ENCODE measurements at places on chromosomes 2 and 18.
A peak's percentile ranks its signal among the peaks of the same experiment; 100 is the strongest.

DNA sequence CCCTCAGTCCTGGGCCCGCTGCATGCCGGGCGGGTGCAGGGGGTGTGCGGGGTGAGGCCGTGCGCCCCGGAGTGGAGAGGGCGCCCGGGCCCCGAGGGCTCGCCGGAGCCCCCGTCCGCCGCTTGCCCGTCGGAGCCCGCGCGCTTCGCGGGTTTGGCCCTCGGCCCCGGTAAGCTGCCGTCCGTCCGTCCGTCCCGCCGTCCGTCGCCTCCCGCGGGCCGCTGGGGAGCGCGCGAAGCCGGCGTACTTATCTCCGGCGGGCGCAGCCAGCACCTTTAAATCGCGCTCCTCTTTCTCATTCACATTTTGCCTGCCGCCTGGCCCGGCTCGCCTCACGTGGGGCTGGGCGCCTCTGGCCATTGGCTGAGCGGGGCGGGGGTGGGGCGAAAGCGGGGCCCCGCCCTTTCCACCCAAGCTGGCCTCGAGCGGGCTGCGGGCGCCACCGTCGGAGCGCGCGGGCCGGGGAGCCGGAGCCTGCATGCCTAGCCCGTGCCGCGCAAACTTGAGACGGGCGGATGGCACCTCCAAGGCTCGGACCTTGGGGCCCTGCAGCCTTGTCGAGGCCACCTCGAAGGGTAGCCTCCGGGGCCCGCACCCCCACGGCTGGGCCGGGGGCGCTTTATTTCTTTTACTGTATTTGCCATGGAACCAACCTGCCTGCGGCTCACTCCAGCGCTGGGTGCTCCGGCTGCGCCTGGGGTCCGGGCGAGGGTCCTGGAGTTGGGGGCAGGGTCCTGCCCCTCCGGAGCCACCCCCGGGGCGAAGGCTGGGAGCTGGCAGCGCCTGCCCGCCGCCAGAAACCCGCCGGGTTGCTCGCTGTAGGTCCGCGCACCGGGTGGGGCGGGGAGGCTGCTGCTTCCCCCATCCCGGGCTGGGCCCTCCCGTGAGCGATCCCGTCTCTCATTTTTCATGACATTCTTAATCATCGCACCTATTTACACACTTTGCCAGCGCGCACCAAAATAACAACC, at the start of gene GBX2:
GBX2 (minus strand) TSS at position 277 of the 971 bp plus-strand sequence. CDS start 415 bp downstream, outside the sequence.
- peak; percentile 53 for DNase-seq

DNA sequence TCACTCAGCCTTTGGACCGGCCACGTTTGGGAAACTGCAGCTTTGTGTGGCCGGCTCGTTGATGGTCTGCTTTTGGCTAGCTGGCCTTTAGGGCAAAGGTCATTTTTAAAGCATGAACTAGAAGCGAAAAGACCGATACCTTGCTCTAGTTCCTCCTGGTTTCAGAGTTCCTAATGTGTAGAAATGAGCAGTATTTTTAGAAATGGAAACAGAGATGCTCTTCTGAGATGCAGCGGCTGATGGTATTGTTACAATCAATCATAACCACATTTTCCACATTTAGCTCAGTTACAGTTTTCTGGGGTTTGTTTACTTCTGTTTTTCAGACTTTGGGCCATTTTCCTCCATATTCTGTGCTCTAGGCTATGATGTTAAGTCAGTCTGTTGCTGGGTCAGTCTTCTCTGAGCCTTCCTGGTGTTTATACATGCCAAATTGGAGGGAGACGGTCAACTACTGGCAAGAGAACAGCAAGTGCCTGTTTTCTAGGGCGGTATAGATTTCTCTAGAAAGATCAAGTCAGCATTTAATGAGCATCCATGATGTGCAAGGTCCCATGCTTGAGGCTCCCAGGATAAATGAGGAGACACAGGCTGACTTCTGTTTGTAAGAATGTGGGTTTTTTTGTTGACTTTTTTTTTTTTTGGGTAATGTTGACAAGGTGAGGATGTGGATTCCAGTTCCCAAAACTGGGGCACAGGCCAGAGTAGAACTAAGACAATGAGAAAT, 28.0 kb downstream of the RNF144A start:
- no peak for DNase-seq

- no peak for DNase-seq
Observed at GRCh38 chr2:215447056-215447455, 11.2 kb upstream of the FN1 start.

- DNase-seq, result peak; percentile 20
Observed at GRCh38 chr2:73700131-73700611, 37.0 kb downstream of the TPRKB start.

DNA sequence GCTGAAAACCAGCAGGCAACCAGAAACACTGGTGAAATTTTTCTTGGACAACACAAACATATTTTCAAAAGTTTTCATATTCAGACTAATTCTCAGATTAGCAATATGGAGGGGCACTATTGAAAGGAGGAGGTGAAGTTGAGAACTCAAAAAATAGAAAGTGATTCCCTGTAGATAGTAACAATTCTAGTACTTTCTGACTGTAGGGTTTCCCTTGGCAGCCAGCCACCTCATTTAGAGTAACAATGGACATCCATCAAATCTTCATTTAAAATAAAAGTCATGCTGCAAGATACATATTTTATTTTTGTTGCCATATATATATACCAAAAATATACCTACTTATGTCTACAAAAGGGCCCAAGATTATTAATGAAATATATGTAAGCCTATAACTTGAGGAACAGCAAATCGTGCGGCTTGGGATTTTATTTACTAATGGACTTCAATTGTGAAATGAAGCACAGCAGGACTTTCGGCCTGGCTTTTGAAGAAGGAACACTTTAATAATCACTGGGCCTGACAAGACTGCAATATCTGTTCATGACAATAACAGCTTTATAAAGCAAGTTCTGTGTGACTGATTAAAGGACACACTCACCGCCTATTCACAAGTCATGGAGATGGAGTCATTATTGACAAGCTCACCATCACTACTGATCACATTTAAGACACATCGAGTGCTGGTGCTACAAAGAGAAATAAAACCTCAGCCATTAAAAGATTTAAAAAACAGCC, 6.8 kb upstream of the NR4A2 start:
- peak; percentile 46 for DNase-seq

DNA sequence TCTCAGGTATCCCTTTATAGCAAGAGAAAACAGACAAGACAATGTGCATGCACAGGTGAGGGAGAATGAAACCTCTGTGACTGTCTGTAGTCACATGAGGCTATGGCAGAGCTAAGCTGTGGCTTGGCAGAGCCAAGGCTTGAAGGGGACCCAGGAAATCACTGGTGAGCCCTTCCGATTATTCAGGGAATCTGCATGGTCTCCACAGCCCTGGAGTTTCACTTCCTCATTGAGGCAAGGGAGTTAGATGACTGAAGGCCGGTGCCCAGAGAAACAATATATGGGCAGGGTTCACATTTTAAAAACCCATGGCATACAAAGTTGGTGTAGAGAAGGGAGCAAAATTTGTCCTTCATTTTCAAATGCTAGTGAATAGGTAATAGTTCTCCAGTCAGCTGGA, 144.4 kb upstream of the REV1 start:
- no peak for DNase-seq

- peak; percentile 74 for DNase-seq
Observed at GRCh38 chr18:9913151-9913525, 678 bp upstream of the VAPA start.

- DNase-seq, result no peak
Observed at GRCh38 chr2:71789556-71790204, 336.3 kb downstream of the DYSF start.

DNA sequence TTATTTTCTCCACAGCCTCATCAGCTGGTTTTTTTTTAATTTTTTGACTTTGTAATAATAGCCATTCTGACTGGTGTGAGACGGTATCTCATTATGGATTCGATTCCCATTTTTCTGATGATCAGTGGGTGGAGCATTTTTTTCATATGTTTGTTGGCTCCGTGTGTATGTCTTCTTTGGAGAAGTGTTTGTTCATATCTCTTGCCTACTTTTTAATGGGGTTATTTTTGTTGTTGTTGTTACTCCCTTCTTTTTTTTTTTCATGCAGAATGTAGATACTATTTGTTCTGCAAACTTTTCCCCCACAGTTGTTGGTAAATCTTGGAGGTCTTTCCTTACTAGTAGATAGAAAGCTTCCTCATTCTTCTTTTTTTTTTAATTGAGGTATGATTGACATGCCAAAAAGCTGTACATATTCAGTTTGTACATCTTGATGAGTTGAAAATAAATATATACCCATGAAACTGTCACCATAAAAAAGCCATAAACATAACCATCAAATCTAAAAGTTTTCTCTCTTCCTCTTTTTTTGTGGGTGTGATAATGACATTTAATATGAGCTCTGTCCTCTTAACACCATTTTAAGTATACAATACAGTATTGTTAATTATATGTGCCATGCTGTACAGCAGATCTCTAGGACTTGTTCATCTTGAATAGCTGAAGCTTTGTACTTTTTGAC, 21.8 kb upstream of the NT5DC4 start:
- DNase-seq, result no peak

DNA sequence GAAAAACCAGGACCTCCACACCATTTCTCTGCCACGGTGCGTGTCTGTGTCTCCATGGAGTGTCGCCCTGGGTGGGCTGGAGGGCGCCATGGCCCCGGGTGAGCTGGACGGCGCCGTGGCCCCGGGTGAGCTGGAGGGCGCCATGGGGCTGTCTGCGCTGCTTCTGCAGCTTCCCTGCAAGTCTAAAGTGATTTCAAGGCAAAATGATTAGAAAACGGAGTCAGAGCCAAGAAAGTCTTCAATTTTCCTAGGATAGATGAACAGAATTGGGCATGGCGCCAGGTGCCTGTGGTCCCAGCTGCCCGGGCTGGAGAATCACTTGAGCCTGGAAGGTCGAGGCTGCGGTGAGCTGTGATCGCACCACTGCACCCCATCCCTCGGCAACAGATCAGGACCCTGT, 27.7 kb upstream of the NFATC1 start:
- DNase-seq, result no peak

- DNase-seq, result no peak
Observed at GRCh38 chr2:23828986-23829385, 97.9 kb downstream of the ATAD2B start.

DNA sequence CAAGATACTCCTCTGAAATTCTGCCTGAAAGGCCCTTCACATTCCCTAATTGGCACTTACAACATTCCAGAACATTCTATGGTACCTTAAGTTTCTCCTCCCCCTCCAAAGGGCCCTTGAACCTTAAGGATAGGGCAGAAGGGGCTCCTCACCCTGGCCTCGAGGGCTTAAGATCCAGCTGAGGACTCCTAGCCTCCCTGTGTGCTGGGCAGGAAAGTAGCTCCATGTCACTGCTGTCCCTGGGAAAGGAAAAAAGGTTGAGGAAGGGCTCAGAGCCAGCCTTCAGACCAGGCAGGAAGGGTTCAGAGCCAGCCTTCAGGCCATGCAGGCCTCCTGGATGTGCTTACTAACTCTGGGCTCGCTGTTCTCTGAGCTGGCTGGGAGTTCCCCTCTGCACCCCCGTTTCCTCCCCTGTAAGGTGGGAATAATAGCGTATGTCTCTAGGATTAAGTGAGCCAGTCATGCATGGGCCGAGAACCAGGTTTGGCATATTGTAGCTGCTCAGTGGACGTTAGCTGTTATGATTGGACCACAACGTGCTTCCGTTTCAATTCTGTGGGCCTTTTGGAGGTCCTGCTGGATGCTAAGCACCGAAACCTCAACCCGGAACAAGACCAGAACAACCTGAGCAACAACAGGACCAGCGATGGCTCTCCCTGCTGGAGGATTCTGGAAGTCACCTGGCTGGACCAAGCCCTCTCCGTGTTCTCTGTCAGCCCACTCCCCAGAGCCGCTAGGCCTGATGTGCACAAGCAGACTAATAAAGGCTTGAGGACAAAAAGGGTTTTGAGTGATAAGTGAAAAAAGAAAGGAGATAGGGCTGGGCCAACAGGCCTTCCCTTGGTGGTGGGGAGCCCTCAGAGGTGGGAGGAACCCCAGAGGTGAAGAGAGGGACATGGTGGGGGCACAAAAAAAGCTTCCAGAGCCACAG, 1.0 kb upstream of the B3GNT7 start:
- peak; percentile 15 for DNase-seq

GRCh38 chr2:240060977-240061591, 7.8 kb upstream of the OR6B3 start:
- peak; percentile 22 for DNase-seq

- no peak for DNase-seq
Observed at GRCh38 chr2:217553679-217554078, 449.1 kb downstream of the TNS1 start.

GRCh38 chr2:191617575-191617974, 60.4 kb upstream of the NABP1 start:
- DNase-seq, result no peak

DNA sequence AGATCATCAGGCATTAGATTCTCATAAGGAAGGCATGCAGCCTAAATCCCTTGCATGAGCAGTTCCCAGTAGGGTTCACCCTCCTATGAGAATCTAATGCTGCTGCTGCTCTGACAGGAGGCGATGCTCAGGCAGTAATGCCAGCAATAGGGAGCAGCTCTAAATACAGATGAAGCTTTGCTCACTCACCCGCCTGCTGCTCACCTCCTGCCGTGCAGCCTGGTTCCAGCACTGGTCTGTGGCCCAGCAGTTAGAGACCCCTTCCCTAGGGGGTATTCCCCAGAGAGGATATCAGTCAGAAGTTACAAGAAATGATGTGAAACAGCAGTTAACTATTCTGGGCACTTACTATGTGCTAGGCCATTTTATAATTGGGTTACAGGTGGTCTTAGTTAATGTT, 226.0 kb downstream of the KCNJ3 start:
- DNase-seq, result no peak

- DNase-seq, result no peak
Observed at GRCh38 chr2:124692707-124693106, 667.6 kb downstream of the CNTNAP5 start.

DNA sequence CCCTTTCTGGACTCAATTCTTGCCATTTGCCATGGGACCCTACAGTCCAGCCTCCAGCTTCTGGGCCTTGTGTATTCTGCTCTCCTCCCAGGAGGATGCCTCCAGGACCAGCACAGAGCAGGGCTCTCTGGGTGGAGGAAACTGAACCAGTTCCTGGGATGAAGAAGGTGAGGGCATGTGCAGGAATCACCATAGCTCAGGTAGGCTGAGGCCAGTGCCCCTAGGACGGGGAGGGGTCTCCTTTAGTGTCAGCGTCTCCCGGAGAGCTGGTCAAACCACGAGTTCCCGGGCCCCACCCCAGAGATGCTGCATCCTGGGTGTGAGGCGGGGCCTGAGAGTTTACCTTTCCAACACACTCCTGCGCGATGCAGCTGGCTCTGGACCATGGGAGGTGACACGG, 5.8 kb upstream of the PRELID3A start:
- peak; percentile 76 for DNase-seq

DNA sequence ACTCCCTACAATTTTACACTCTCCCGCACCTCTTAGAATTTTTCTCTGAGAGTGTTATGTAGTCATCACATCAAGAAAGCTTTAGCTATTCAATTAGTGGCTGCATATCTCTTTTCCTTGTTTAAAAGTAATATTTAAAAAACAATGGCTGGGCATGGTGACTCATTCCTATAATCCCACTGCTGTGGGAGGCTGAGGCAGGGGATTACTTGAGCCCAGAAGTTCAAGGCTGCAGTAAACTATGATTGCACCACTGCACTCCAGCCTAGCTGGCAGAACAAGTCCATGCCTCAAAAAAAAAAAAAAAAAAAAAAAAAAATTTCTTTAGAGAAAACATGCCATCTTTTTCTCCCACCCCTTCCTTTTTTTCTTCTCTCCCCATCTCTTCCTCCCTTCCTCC, 44.3 kb downstream of the AQP4 start:
- DNase-seq, result no peak

- no peak for DNase-seq
Observed at GRCh38 chr18:36499938-36500337, 202.4 kb downstream of the FHOD3 start.

- DNase-seq, result no peak
Observed at GRCh38 chr2:65045651-65046050, 10.6 kb upstream of the CEP68 start.

Measured in NCI-H146 (cell line).